Stimulated activated CD8-positive, alpha-beta memory T cell treated with anti-CD3 and anti-CD28 coated beads, Interleukin-4, amount 100 ng/mL, for 1 hour (primary cell): ENCODE measurements at places on chromosomes 1 and 21.

DNA sequence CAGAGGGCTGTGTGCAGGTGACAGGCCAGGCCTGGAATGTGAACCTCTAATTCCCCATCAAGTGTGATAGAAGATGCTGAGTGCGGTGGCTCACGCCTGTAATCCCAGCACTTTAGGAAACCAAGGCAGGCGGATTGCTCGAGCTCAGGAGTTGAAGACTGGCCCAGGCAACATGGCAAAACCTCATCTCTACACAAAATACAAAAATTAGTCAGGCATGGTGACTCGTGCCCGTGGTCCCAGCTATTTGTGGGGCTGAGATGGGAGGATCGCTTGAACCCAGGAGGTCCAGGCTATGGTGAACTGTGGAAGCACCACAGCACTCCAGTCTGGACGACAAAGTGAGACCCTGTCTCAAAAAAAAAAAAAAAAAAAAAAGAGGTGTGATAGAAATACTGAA lies 40.1 kb upstream of the PUM1 start:
- no peak for DNase-seq

DNA sequence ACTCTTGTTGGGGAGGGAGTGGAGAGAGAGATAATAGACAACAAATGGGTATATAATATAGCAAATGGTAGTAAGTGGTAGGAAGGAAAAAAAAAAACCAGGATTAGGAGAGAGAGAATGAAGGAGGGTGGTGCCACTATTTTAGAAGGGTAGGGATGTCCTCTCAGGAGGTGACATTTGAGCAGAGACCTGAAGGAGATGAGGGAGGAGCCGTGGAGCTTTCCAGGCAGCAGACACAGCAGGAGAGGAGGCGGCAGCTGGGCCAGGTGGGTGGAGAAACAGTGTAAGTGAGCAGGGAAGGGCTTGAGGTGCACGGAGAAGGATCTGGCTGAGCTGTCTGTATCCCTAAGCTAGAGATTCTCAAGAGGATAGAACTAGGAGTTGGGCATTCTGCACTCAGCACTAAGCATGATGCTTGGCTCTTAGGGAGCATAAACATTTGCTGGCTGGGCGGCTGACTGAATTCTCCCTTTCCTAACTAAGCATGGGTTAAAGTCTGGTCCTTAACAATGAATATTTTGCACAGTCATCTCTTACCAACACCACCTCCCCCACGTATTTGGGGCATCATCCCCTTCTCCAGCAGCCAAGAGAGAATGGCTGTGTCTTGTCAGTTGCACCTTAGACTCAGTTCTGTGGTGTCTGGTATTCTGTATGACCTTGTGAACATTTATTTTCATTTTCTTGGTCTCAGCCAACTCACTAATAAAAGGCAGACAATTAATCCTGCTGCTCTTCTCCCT lies 27.6 kb upstream of the SARS1 start:
- DNase-seq, result no peak

DNA sequence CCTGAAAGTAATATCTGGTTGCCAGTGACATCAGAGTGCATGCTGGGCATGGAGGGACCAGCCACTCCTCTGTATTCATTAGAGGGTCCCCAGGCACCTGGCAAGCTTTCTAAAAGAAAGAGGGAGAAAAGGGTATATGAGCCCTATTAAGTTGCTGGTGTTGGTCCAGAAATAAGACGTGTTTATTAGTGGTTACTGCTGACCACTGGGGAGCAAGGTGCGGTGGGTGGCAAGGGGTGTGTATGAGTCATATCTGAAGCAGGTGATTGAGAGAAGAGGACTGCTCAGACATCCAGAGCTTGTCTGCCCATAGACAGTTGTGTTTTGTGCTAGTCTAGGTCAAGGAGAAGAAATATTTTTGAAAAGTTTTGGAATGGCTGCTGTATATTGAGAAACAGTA lies 298.1 kb downstream of the TM2D1 start:
- DNase-seq, result no peak

- DNase-seq, result no peak
These were observed 4.5 kb upstream of the RASSF5 start for GRCh38 chr1:206502812-206503211.

- no peak for DNase-seq
These were observed 903.4 kb downstream of the TTLL7 start for GRCh38 chr1:83095570-83095969.

DNA sequence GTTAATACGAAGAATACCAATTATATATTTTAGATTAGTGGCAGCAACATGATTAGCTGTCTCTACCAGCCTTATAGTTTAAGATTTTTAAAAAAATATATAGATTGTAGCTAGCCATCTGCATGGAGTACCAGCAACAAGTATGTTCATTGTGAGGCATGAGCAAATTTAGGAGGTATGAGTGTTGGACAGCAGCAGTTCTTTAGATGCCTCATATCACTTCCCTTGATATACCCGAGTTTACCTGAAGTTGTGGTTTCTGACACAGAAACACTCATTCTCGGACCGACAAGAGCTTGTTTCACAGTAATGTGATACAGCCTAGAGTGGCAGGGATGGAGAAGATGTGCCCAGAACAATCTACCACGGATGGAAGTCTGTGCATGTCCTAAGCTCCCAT lies 69.1 kb downstream of the RGS18 start:
- DNase-seq, result no peak

- DNase-seq, result no peak
These were observed 20.0 kb upstream of the DISP1 start for GRCh38 chr1:222794656-222795474.

DNA sequence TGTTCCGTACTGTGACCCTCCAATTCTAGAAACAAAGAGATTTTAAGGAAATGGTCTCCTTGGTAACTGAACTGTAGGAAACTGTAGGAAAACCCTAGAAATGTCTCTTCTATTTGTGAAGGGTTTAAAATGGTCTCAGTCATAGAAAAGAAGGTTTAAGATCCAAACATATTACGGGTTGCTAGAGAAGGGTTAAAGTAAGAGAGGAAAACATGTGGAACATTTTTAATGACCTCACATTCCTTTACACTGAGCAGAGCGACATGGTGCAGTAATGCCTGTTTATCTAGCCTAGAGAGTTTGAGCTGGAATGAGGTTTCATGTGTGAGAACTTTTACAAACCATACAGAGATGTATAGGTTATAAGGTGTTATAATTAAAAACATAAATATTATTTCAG lies 36.9 kb upstream of the C1orf105 start:
- no peak for DNase-seq

GRCh38 chr1:198543670-198544260 lies 3.3 kb upstream of the ATP6V1G3 start:
- no peak for DNase-seq

DNA sequence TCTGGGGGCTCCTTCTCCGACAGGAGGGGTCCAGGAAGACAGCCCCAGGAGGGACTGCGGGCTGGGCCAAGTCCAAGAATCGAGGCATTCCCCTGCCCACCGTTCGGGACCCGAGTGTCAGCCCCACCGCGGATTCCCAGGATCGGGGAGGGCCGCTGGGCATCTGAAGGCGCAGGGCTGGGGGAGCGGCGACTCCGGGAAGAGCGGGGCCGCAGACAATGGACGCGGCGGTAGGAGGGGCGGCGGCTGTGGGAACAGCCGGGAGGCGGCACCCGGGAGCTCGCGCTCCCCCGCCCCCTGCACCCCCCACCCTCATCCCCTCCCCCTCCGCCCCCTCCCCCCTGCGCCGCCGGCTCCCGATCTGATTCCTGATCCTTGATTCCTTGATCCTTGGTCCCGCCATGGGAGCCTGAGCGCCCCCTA lies at the start of gene VANGL2:
VANGL2 (plus strand) TSS at position 342 of the 423 bp plus-strand sequence. CDS start 15,274 bp downstream, outside the sequence.
- no peak for DNase-seq

GRCh38 chr1:99069146-99069545 lies 64.5 kb upstream of the PLPPR5 start:
- DNase-seq, result no peak

GRCh38 chr1:210418863-210419650 lies 90.4 kb downstream of the HHAT start:
- DNase-seq, result no peak

- no peak for DNase-seq
These were observed 22.4 kb downstream of the SMYD2 start for GRCh38 chr1:214303141-214303930.

DNA sequence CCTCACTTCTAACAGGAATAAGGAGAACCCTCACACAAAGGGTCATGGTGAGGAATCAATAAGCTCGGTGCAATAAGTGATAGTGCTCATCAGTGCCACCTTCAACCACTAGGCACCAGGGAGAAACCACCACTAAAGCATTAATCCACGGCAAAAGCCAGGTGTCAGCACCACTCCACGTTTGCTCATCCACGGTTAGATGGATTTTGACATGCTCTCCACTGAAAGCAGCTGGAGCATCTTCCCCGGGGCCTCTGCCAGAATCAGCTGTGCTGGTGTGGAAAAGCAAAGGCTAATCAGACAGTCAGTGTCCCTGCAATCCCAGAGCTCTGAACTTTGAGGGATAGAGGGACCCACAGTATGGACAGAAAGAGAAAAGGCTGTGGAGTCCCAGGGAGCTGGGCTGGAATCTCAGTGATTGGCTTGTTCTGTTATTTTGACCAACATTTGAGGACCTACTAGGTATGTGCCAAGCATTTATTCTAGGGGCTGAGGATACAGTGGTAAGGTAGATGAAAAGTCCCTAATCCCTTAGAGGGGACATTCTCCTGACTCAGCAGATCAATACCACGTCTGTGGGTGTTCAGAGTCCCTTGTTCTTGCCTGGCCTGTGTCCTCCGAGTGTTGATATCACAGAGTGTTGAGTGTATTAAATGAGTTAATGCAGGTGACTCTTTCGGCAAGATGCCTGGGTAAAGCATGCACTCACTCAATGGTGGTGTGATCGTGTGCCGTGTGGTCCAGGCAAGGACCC lies 41.3 kb downstream of the FHAD1 start:
- no peak for DNase-seq

- no peak for DNase-seq
These were observed 6.2 kb downstream of the ARHGEF16 start for GRCh38 chr1:3460672-3461131.

DNA sequence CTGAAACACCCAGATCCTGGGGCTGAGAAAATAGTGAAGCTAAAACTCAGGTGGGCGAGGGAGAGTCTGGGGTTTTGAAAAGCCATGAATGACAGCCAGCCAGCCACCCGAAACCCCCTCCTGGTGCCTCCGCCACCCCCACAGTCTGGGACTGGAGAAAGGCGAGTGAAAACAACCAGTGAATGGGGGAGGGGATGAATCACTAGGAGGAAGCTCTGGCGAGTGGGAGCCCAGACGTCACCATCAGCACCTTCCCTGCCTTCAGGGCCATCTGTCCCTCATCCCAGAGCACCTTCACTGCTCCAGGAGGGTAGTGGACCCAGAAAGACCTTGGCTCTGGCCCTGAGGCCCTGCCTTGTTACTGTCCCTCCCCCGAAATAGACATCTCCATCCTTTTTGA lies 9.2 kb downstream of the RORC start:
- no peak for DNase-seq

DNA sequence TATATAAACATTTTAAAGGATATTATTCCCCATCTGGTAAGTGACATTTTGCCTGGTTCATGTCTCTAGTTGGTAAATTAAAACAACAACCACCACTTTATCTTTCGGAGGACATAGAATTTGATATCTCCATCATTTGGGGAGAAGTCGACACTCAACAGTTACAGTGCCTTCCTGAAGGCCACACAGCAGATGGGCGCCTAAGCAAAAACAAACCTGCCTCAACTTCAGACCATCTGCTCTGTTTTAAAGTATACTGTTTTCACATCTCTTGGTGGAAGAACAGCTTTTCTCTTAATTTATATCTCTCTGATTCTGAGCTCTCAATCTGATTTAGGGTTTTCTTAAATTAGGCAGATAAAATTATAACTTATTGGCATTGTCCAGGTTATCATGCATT lies 282.2 kb downstream of the RYR2 start:
- no peak for DNase-seq

GRCh38 chr1:85607921-85608265 lies 27.3 kb downstream of the CCN1 start:
- DNase-seq, result no peak

DNA sequence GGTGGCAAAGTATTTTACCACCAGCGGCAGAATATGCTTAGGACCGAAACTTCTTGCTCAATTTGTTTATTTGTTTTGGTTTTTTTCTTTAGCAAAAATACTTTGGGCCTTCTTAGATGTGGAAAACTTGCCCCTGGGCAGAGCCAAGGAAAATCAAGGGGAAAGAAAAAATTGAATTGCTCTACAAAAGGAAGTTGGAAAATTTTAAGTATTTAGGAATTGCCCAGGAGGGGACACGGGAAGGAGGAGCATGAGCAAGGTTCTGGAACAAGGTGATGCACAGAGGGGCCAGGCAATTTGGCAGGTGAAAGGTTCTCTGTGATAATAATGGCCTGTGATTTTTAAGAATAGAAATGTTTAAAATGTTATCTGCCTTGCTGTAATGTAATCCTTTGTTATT lies 28.6 kb downstream of the SGIP1 start:
- no peak for DNase-seq

DNA sequence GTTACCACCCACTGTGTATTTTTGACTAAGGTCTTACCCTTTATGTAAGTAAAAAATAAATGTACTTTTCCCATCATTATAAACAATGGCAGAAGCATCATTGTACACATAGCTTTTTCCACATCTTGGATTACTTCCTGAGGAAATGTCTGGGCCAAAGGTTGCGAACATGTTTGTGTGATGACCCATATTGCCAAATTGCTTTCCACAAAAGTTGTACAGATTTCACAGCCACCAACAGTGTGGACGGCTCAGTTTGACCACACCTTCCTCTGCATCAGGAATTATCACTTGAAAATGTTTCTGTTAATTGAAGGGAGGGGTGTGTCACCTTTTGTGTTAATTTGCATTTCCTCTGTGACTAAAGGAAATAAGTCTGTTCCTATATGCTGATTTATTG lies 25.7 kb downstream of the AKNAD1 start:
- no peak for DNase-seq

DNA sequence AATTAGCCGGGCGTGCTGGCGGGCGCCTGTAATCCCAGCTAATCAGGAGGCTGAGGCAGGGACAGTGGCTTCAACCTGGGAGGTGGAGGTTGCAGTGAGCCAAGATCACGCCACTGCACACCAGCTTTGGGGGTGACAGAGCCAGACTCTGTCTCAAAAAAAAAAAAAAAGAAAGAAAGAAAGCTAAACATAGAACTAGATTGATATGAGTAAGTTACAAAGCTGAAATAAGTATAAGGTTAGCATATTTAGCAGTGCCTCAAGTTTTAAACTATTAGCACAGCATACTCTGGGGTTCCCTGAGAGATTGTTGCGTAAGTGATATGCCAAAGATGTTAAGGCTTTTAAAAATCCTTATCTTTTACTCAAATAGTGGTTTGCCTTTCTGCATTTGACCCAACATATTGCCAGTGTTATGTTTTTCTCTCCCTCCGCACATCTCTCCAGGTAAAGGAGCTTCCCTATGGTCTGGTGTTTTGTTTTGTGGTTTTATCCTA lies 126.1 kb downstream of the CD247 start:
- DNase-seq, result no peak

DNA sequence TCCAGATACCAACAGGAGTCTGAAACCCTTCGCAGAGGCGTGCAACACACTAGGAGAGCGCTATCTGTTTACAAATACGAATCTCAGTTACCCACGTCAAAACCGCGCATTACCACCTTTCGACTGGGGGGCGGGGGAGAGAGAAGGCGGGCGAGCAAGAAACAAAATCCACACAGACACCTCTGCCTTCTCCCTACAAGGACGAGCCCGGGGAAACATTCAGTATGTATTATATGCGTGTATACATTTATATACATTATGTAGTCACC lies 722 bp downstream of the TUT4 start:
- peak; percentile 24 for DNase-seq
